ENCODE measurements at places on chromosomes 6 and 20. TPM values are rescaled to one million over a fixed set of nuclear protein-coding genes. Genes with fewer than 3 reads are reported as not detected.

GRCh38 chr6:149221774-149222070 lies 95.8 kb upstream of the TAB2 start:
- no peak for DNase-seq

DNA sequence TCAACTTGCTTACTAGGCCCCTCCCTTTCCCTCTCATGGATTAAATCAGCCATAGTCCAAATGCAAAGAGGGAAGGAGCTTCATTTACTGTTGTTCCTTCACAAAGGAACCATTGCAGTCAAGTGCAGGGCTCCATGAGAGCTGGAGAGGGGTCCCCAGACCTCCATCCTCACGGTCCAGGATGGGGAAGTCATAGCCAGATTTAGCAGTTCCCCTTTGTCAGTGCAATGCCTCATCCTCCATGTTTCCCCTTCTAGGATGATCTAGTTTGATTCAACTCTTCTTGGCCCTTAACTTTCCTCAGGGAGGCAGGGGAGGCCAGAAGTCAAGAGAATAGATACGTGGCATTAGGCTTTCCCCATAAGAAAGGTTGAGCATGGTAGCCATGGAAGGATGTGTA lies 66.5 kb upstream of the FUCA2 start:
- DNase-seq, result no peak

DNA sequence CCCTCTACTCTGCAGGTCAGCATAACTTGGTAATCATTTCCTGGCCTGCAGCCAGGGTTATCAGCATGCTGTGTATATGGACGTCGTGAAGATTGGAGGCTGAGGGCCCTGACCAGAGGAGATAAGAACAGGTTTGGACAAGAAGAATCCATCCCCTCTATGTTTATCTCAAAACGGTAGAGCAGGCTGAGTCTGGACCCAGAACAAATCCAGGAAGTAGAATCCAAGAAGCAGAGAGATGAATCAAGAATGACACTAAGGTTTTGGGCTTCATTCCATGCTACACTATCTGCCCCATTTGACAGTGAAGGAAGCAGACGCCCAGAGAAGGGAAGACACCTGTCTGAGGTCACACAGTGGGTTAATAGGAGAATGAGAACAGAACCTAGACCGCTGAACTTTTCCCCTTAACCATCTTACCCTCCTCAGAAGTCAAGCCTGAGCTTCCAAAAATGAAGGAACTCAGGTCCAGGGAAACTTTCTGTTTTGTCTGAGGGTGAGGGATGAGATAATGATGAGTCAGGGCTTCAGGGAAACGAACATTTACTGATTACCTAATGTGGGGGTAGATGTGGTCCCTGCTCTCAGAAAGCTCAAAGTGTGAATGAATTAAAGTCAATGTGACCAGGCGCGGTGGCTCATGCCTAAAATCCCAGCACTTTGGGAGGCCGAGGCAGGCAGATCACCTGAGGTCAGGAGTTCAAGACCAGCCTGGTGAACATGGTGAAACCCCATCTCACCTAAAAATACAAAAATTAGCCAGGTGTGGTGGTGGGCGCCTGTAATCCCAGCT lies 9.4 kb upstream of the COMMD7 start:
- peak; percentile 72 for DNase-seq

DNA sequence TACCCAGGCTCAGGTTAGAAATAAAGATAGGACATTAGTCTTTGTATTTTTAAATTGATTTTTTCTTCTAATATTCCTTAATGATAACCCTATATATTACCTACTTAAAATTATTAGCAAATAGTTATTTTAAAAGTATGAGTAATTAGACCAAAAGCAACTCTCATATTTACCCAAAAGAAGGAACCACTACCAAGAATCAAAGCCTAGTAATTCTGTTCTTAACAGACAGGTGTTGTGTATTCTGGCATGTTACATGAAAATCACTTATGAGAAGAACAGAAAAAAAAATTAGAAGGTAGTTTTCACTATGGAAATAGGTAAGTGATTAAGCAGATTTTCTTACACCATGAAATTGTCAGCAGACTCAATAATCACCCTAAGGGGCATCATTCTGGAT lies 105.1 kb downstream of the ATG5 start:
- DNase-seq, result no peak

- DNase-seq, result no peak
Measured at GRCh38 chr6:22021966-22022365, 274.9 kb downstream of the PRL start.

DNA sequence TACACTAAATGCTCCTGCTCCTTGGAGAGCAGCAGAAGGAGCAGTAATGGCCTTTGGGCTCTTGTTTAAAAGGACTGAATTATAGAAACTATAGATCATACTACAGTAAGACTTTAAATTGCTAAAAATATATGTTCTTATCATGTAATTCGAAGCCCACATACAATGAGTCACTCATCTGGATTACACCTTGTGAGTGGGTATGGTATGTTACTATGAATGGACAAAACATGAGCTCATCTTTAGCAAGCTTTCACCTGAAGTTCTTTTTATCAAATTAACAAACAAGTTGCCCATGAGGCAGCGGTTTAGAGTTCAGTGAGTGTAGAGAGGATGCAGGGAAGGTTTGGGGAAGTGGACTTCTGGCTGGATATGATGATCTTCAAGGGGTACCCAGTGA lies 114.4 kb upstream of the CCN2 start:
- DNase-seq, result no peak

GRCh38 chr20:42074944-42075343 lies 456.8 kb upstream of the CHD6 start:
- DNase-seq, result no peak

Gene ZNF311
- 5.9 TPM for total RNA-seq

Gene C20orf202
- not detected for total RNA-seq

Gene MCCD1
- not detected for total RNA-seq
